ENCODE measurements at places on chromosomes 11 and 22.

GRCh38 chr11:9146477-9146876 lies 55.1 kb upstream of the SCUBE2 start:
- DNase-seq: no peak

DNA sequence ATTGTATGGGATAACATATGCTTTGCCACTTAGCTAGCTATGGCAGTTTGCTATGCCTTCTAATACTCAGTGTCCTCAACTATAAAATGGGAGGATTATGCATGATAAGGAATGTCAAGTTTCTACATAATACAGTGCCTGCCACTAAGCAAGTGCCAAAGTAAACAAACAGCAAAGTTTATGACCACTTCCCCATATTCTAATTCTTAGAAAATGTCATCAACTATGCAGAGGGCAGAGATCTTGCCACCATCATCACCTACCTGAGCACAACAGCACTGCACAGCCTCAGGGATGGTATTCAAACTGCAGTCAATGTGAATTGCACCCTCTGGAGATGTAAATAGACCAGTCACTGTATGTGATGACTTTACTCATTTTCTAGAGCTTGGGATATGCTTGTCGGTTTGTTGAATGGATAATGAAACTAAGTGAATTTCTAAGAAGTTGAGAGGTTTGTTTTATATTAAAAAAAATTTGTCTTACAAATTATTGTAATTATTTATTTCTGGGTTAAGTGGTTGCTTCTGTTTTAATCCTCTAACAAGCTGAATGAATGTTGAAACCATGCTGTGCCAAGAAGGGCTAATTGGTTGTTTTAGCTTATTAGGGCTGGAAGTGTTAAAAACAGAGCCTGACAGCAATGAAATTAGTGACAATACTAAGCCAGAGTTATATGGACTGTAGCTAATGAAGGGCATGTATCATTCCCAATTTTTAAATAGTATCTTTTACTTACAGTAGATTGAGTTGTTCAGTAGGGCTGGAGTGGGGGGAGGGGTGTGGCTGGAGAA lies 398.4 kb downstream of the CNTN5 start:
- DNase-seq: no peak

GRCh38 chr11:120153221-120153620 lies 15.3 kb upstream of the TRIM29 start:
- DNase-seq: no peak

GRCh38 chr11:11724994-11725393 lies 103.2 kb upstream of the GALNT18 start:
- DNase-seq: no peak

DNA sequence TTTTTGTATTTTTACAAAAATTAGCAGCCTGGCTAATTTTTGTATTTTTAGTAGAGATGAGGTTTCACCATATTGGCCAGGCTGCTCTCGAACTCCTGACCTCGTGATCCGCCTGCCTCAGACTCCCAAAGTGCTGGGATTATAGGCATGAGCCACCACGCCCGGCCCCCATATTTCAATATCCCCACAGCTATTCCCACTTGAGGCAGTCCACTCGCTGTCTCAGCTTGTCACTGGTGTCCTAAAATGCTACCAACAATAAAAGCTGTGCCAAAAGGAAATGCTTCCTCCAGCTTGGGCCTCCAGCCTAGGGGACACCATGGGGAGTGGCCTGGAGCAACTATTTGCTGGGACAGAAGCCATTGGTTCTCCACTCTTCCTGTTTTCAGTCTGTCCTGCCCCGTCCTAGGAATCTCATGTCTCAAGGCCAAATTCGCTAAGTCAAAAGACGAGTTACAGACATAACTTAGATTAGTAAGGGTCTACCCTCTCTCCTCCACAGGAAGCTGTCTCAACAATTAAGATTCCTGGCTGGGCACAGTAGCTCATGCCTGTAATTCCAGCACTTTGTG lies 7.3 kb upstream of the SPINDOC start:
- DNase-seq: no peak

- DNase-seq: peak; percentile 77
Observed at GRCh38 chr11:72724851-72725723, 27.1 kb downstream of the ARAP1 start.

GRCh38 chr11:20208622-20209111 lies 48.4 kb upstream of the DBX1 start:
- no peak for DNase-seq

DNA sequence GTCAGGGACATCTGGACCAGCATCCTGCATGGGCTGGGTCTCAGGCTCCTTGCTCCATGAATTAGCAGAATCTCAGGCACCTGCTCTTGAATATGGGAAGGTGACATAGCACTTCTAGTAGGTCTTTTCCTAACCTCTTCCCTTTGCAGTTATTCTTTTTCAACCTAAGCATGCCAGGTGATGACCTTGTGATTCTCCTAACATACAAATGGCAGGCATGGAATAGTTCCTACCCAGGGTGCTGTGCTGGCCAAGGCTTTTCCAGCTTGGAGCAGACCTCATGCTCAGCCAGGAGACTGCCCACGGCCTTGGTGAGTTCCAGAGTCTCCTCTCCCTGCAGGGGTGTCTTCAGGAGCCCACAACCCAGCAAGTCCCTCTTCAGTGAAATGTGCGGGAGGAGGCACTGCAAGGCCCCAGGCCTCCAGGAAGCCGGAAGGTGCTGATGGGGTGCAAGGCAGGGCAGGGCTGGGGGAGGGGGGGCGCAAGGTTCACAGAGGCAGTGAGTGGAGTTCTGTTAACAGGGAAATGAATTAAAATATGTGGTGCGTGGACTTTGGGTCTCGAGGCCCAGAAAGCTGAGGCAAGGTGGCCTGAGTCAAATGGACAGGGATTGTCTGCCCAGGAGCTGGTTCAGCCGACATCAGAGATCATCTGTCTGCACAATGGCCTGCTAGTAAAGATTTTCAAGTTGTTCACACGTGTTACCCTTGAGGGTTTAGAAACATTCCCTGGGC lies 75.9 kb upstream of the SEPTIN5 start:
- DNase-seq: no peak

- DNase-seq: no peak
Observed at GRCh38 chr11:99682171-99682570, 661.4 kb downstream of the CNTN5 start.

GRCh38 chr11:71955898-71956456 lies 27.1 kb downstream of the RNF121 start:
- no peak for DNase-seq

GRCh38 chr22:19951346-19951745 lies 9.7 kb upstream of the TXNRD2 start:
- DNase-seq: no peak

- DNase-seq: no peak
Observed at GRCh38 chr11:129223701-129224149, 31.6 kb upstream of the ARHGAP32 start.

DNA sequence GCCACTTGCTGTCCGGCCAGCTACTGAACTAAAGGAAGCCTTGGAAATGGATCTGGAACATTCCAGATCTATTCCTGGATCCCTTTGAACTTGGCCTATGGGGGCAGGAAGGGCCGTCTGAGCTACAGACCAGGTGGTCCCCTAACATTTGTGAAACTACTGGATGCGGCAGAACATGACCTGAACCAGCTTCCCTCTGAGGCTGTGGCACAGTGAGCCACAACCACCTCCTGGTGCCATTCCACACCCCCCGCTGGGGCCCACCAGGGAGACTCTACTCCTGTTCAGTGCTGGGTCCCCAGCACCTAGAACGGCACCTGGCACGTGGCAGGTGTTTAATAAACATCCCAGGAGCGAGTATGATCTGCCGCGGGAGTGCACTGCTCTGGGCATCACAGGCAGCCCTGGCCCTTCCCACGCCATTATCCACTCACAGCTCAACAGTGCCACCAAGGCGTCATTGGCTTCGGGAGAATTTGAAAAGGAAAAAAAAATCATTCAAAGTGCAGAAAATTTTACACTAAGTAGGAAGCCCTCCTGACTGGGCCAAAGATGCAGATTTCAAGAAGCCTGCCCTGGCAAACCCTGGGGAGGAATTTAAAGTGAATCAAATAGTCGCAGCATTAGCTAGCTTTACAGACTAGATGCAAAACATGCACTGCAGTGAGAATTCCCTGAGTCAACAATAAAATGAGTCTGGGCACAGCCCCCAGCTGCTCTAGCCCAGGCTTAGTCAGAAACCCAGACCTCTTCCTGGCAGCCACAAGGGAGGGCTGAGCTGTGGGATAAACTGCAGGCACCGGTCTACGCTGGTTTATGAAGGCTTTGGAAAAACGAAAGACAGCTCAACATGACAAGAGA lies 14.3 kb upstream of the EFCAB6 start:
- DNase-seq: no peak

- DNase-seq: no peak
Observed at GRCh38 chr22:19974268-19974861, 32.7 kb upstream of the TXNRD2 start.

DNA sequence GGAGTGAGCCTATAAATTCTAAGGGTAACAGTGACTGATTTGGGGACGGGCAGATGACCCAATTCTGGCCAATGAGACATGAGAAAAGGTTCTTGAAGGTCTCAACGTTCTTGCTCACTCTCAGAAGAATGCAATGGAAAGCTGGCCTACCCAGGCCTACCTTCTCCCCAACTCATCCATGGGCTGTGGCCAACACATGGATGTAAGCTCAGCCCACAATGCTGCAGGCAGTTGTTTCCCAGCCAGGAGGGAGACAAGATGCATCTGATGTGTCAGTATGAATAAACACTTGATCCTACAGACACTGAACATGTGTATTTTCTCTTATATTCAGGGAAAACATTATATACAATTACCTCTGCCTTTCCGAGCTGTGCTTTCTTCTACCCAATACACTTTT lies 24.4 kb downstream of the PI4KA start:
- no peak for DNase-seq

- DNase-seq: no peak
Observed at GRCh38 chr11:36230779-36231699, 58.2 kb downstream of the COMMD9 start.

Data from effector CD8-positive, alpha-beta T cell (primary cell).